ENCODE measurements at places on chromosomes 12 and 14. TPM values are rescaled to one million over a fixed set of nuclear protein-coding genes. Genes with fewer than 3 reads are reported as not detected.

The RTL1 gene
- 0.07 TPM for total RNA-seq

DNA sequence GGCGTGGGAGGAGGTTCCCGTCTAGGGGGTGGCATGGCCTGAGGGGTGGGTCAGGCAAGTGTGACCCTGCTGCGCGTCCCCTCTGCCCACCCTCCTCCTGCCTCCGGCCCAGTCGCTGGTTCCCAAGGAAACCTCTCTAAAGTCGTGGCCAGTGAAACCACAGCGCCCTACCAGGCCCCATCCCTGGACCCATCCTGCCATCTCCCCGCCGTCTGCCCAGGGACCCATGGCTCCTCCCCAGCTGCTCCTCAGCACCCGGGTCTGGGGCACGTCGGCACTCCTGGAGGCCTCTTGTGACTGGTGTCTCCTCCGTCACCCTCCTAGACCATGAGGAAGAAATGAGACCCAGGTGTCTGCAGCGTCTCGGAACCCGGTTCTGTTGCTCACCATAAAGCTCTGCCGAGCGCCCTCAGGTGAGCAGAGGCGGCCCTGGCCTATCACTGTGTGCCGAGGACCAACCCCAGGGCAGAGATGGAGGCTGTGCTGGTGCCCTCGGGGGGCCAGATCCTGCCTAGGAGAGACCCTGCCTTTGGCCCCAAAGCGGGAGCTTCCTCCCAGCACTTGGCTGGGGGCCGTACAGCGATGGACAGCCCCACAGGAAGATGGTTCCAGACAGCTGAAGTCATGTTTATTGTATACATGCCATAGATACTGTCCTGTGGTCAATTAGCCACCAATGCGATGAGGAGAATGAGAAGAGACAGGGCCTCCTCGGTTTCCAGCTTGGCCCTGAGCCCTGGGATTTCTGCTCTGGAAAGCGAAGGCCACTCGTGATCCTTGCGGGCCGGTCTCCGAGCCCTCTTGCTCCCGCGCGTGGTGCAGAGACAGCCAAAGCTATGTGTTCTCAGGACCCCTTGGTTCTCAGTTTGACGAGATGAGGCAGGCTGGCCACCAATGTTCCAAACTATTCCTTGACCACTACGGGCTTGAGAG is 222.5 kb upstream of the RTL1 start:
- no peak for DNase-seq

- DNase-seq, result no peak
Measured at GRCh38 chr14:55739967-55740648, 160.1 kb downstream of the KTN1 start.

DNA sequence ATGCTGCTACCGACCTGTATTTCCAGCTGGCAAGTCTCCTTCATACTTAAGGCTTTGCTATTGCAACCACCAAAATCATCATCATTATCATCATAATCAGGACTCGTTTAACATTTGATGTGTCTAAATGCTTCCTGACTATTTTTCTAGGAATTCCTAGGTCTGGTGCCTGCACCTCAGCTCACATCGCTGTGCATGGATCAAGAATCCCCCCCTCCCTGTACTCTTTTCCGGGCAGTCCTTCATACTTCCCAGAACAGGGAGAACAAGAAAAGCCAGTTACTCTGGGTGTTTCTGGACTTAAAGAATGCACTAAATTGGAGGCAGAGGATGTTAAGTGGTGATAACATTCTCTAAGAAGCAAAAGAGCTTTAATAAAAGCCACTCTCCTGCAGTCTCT is 9.4 kb downstream of the ERP27 start:
- no peak for DNase-seq

DNA sequence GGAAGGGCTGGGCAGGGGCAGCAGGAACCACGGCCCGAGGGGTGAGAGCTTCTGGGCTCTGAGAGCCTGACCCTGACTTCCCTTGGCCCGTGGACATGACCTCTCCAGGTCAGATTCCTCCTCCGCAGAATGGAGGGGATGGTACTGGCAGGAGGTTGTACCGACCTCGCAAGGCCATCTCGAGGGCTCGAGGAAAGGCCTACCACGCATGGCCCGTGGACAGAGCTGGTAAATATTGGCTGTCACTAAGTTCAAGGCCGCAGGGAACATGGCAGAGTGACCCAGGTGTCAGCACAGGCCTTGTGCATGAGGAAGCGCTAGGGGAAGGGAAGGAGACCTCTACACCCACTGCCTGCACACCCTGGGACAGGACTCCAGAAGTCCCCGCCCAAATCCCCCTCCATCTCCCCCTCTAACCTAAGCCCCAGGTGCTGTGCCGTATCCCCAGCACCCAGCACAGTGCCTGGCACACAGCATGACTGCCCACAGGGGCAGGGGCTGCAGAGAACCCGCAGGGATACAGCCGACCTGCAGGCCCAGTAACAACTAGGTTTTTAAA is 54.9 kb upstream of the PPP2R5C start:
- DNase-seq, result no peak
